ENCODE measurements at places on chromosomes 3 and 15.
A peak's percentile ranks its signal among the peaks of the same experiment; 100 is the strongest.

DNA sequence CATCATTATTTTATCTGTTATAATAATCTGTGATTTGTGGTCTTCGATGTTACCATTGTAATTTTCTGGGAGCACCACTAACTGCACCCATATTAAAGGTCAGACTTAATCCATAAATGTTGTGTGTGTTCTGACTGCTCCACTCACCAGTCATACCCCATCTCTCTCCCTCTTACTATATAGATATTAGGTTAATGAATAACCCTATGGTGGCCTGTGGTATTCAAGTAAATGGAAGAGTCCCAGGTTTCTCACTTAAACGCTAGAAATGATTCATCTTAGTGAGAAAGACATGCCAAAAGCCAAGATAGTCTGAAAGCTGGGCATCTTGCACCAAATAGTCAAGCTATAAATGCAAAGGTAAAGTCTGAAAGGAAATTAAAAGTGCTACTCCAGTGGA lies 1358.5 kb downstream of the ROBO2 start:
- no peak for DNase-seq

GRCh38 chr3:10528046-10528445 lies 22.7 kb upstream of the ATP2B2 start:
- DNase-seq: no peak

GRCh38 chr3:181725131-181725731 lies 13.5 kb downstream of the SOX2 start:
- DNase-seq: no peak

DNA sequence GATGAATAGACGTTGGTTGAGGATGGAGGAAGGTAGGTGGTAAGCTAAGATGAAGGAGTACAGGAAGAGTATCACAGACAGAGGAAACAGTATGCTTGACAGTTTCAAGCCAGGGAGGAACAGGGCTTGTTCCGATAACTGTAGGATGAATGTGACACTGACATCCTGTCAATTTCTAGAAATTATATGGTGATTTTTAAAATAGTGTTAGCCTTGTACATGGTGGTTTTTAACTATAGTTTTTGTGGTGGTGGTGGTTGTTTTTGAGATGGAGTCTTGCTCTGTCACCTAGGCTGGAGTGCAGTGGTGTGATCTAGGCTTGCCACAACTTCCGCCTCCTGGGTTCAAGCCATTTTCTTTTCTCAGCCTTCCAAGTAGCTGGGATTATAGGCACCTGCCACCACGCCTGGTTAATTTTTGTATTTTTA lies 92.8 kb downstream of the FNDC3B start:
- no peak for DNase-seq

- peak; percentile 39 for DNase-seq
Measured at GRCh38 chr3:187027531-187028278, 97.4 kb downstream of the ST6GAL1 start.

- no peak for DNase-seq
Measured at GRCh38 chr3:9795207-9795606, 2.3 kb downstream of the ARPC4 start.

- DNase-seq: peak; percentile 59
Measured at GRCh38 chr3:71069797-71070196, 513.7 kb downstream of the FOXP1 start.

DNA sequence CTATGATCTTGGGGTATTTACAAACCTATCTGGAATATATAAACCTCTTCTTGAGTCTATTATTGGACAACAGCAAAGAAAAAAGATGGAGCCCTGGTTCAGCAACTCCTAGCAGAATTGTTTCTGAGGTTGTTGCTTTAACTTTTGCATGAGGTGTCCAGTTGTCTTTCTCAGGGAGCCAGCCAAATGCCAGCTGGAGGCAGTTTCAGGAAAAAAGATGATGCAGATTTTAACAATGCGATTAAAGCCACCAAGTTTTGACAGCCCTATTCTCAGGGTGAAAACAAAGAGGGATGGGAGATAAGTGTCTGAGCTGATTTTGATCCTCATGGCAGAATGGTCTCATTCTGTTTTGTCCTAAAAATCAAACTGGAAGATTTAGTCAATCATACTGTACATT lies 181.6 kb upstream of the RASGRP1 start:
- no peak for DNase-seq

DNA sequence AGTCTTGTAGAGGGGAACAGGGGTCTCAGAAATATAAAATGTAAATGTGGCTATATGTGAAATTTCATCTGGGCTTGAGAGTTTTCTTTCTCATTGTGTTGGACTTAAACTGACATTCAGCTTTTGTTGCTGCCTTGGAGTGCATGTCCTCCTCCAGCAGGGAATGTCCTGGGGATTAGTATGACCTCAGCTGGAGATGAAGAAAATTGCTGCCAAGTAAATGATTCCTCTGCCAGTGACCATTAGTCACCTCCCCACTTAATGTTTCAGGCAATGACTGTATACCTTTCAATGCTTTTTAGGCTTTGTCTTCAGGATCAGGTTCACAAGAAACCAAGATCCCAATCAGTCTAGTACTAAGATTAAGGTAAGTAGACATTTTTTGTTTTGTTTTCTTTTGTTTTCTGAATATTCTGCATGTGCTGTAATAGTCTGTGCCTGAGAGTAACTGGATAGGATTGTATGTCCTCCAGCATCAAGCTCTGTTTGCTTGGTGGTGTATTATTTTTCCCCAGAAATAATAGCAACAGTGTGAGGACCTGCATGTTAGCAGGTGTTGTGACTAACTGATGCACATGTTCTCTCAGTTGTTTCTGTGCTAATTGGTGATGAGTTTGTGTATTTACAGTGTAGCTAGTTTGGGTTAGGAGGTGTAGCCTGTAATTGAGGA lies 18.1 kb upstream of the SLC22A13 start:
- DNase-seq: no peak

GRCh38 chr3:23455775-23456174 lies 252.6 kb downstream of the UBE2E2 start:
- no peak for DNase-seq

GRCh38 chr3:3201611-3202010 lies 22.1 kb upstream of the CRBN start:
- DNase-seq: no peak

GRCh38 chr3:13863382-13863952 lies 16.4 kb downstream of the WNT7A start:
- DNase-seq: no peak

DNA sequence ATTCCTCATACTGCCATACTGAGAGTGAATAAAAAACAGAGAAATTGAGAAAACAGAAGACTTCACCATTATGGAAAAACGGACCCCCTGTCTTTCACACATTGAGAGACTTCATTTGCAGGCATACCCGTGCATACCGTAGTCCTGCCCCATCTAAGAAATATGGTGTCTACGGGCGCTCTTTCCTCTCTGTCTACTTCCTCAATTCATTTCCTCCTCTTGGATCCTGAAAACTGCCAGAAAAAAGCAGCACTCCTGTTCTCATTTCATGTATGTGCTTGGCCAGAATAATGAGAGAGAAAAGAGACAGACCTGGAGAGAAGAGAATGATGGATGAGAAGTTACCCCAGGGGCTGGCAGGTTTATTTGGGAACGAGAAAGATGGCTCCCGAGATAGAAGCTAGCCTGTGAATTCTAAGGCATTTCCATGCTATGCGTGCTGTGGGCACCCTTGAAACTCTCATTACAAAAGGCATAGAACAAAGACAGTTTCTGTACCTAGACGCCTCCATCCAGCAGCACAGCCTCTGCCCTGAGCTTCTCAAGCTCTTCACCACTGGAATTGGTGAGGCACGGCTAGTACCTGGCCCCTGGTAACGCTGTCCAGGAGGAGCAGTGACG lies 62.5 kb upstream of the EPHB3 start:
- DNase-seq: no peak

GRCh38 chr3:185757176-185757575 lies 67.7 kb downstream of the IGF2BP2 start:
- no peak for DNase-seq

GRCh38 chr3:9915254-9916141 lies 1.4 kb upstream of the IL17RC start:
- DNase-seq: peak; percentile 39

DNA sequence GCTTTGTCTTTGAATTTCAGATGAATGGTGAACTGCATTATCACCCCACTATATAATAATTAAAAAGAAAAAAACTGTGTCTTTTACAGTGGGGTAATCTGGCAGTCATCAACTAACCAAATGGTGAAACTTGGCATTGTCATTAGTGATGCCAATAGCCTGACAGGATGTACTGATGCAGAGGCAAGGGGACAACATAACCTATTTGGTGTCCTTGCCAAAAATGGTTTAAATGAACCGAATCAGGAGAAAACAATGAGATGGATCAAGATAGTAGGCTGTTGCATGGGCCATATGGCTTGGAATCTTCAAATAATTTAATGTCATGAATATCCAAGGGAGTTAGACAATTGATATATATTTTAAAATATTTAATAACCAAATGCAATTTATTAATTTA lies 738.7 kb downstream of the FHIT start:
- DNase-seq: no peak

DNA sequence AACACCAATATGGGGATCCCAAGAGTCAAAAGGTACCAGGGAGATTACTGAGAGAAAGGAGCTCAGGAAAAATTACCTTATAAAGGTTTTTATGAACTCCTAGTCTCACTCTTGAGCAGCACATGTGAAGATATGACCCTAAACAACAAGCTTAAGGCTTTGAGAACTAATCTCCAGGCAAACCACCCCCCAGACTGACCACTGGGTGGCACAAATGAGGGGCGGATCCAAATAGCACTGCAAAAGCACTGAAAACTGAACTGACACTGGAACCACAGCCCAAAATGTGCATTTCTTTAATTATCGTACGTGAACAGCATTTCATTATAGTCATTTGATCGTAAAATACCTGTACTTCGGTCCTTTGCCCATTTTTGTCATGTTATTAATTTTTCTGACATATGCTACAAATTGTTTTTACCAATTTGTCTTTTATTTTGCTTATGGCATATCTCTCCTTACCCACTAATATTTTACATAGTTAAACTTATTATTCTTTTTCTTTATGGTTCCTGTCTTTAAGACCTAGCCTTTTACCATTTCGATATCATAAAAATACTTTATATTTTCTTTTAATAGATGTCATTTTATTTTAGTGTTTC lies 31.5 kb upstream of the TFDP2 start:
- no peak for DNase-seq

- no peak for DNase-seq
Measured at GRCh38 chr3:69391554-69391953, 5.7 kb upstream of the FRMD4B start.

GRCh38 chr15:34239151-34239808 lies 14.5 kb downstream of the EMC4 start:
- DNase-seq: peak; percentile 22

GRCh38 chr3:64058566-64058965 lies 35.3 kb upstream of the PSMD6 start:
- DNase-seq: no peak

DNA sequence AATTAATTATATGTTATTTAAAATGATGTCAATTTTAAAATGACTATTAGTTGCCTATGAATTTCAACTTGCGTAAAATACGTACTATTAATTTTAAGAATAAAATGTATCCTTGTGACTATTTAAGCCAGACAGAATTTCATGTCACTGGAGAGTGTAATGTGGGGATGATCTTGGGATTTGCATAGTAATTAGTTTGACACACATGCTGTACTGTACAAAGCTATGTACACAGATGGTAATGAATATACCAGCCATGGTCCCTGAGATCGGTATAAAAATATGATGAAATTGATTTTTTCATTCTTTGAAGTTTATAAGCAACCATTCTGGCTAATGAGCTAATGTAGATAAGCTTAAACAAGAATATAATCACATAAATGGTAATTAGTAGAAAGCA lies 134.4 kb upstream of the ROBO1 start:
- DNase-seq: no peak

GRCh38 chr3:36477655-36478054 lies 97.4 kb downstream of the STAC start:
- DNase-seq: no peak

- DNase-seq: no peak
Measured at GRCh38 chr3:127524296-127524896, 66.1 kb downstream of the TPRA1 start.
